ENCODE measurements at places on chromosomes 7 and 10.

DNA sequence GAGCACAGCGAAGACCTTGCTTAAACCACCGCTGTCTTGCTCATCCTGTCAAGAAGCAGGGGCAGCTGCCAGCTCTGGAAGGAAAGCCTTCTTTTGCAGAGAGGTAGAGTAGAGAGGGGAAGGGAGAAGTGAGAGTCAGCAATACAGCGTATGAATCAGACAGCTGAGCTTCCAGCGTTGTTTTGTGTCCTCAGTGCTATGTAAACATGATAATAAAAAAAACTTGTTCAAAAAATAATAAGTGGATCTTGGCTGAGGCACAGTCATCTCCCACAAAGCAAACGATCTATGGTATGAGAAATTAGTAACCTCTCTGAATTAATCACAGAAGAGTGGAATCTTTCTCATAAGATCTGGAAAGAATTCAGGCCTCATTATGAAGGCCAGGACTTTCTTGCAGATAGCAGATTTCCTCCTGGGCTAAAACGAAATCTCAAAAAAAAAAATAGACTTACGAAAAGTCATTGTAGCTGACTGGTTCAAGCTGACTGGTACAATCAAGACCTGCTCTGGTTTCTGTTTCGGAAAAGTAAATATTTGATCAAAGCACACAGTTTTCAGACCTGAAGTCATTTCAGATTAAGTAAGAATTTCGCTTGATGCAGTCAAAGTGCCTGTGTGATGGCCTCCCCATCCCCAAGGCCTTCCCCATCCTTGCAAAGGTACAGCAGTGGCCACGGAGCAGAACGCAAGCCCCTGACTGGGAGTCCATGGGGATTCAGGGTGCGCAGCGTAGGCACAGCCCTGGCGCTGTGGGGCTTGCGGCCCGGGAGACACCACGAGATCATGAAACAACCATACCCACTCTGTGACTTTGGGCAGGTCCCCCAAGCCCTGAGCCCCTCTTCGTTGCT lies 29.4 kb downstream of the CHST15 start:
- peak; percentile 69 for DNase-seq

DNA sequence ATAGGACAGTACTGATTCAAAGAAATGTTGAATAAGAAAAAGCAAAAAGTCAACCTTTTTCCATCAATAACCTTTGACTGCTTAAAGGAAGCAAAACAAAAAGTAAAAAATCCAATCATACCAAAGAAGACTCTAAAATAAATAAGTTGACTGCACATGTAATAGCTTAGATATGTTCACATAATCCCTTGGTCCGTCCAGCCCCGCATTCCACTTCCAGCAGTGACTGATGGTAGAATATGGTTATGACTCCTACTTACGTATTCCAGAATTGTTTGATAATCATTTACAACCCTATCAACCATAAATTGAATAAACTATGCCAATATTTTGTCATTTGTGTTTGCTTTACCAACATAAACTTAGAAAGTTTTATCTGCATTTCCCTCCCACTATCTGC lies 77.9 kb downstream of the CTNNA3 start:
- no peak for DNase-seq

GRCh38 chr7:157019718-157020451 lies 9.4 kb upstream of the MNX1 start:
- DNase-seq, result no peak

DNA sequence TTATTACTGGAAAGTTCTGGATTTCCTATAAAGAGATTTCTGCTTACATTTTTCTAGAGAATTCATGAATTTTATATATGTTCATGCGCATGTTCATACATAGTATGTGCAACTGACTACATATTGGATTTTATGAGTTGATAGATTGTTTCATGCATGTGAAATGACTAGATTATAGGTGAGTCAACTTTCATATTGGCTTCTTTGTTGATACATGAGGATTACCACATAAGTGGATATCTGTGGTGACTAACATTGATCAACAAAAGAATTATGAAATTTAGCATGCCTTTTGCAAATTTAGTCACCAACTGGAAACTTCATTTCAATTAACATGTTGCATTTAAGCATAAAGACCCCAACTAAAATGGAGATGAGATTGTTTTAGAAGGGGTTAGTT lies 99.0 kb downstream of the GNAT3 start:
- no peak for DNase-seq
